ENCODE measurements at places on chromosomes 4 and X.

GRCh38 chrX:67384403-67384802 is 159.4 kb upstream of the AR start:
- no peak for DNase-seq

GRCh38 chr4:185740471-185740873 is 71.5 kb downstream of the SORBS2 start:
- DNase-seq: no peak

GRCh38 chr4:22987870-22988269 is 295.1 kb downstream of the GBA3 start:
- no peak for DNase-seq

DNA sequence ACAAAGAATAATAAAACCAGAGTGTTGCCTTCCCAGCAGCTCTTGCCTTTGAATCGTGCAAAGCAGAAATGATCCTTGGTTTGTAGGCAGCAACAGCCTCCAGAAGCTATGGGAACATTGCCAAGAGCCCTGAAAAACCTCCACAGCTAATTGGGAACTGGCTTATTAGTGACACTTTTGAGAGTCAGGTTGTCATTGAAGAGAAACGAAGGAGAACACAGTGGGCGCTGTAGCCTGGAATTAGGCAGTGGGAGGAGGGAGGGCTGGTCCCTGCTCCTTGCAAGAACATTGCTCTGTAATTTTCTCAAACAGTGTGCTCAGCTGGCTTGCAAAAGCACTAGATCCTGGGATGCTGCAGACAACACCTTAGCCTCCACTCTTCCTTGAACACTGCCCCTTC is 331.5 kb upstream of the EMCN start:
- DNase-seq: no peak

GRCh38 chrX:10079231-10079630 is 77.5 kb upstream of the CLCN4 start:
- DNase-seq: no peak

- no peak for DNase-seq
Observed at GRCh38 chr4:74056858-74057562, 18.5 kb upstream of the CXCL3 start.

DNA sequence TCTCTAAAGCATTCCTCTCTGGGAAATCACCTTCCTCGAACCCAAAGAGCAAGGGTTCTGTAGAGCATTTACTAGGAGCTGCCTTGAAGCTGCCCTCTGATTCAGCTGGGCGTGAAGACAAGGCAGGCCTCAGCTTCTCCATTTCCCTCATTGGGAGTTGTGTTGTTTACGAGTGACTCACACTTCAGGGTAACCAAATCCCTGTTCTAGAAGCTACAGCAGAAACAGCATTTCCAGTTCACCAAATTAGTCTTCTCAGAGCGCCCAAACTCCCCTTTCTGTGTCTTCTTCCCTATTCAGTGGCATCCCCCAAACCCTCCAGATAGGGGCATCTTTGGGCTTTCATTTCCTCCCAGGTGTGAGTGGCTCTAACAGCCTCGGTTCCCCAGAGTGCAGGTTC is 863 bp upstream of the XPNPEP2 start:
- DNase-seq: no peak

GRCh38 chrX:38006291-38006690 is at the start of gene SYTL5:
Gene SYTL5 (plus strand): TSS chrX:38006553. CDS start chrX:38033890, 27,337 bp downstream.
- no peak for DNase-seq

Data from DND-41 (cell line).